Transverse colon (tissue), 4 donors: ENCODE measurements at places on chromosomes 4 and X.

DNA sequence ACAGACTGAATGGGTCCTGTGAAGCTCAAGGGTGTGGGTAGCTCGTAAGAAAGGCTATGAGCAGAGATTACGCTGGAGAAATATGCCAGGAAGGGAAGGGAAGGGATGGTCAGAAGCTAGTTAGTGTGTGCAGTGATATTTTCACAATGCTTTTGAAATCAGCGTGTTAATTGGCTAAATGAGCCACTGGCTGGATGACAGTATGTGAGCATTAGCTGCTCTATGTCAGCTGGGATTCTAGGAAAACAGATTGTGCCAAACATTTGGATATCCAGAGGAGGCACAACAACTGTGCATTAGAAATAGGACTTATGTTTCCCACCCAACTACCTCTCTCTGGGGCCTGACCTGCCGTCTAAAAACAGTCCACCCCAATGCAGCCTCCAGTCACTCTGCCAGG, 168.5 kb downstream of the DHRSX start:
- DNase-seq = no peak

GRCh38 chr4:2754848-2755819, 1.0 kb downstream of the TNIP2 start:
- DNase-seq = no peak

DNA sequence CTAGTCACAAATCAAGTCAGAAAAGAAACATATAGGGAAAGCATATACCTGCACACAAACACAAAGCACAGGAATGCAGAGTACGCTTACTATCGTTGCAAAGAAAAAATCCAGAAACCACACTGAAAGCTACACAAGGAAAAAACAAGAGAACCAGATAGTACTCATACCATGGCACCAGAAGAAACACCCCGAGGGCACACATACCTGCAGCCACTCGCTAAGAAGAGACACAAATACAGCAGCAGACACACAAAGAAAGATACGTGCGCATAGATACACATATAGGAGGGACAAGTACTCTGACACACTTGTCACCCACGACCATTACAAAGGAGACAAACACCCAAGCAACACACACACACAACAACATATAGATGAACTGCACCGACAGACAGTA, 1.4 kb upstream of the SLC38A5 start:
- DNase-seq = no peak

DNA sequence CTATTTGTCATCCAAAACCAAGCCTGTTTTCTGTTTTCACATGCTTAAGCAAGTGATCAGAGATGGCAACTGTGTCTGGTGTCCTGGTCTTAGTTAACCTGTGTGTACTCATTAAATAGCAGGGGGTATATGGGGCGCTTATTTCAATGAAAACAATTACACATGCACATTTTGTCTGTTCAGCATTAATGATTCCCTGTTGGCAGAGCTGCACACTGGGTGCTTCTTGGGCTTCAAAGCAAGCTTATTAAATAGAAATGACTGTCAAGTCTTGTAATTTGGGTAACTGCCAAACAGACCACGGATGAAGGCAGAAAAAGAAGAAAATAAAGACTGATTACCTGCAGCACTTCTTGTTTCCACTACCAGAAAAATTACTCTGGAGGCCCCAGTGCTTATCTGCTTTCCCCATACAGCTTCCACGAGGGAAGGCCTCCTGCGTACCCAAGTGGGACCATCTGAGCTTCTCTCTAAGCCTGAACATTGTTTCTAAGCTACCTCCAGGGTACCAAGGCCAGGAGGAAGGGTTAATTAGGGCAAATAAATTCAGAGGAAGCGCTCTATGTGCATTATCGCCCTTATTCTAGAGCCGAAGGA, 107.2 kb upstream of the TBL1X start:
- DNase-seq = no peak

DNA sequence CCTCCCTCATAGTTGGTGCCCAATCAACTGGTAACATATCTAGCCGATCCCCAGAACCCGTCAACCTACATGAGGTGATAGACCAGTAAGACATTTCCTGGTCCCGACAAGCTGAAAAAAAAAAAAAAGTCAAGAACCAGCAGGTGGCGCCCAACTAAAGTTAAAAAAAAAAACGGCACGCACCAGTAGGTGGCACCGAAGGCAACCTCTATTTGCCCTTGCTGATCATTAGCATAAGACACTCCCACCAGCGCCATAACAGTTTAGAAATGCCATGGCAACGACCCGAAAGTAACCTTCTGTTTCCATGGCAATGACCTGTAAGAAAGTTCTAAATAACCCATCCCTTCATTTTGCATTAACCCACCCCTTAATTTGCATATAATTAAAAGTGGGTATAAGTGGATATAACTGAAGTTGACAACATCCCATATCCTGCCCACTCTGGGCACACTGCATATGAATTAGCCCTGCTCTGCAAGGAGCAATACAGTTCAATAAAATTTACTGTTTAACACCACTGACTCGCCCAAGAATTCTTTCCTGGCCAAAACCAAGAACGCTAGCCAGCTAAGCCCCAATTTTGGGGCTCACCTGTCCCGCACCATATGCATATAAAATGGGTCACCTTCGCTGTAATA, 83.9 kb upstream of the SPANXB1 start:
- peak; percentile 8 for DNase-seq

DNA sequence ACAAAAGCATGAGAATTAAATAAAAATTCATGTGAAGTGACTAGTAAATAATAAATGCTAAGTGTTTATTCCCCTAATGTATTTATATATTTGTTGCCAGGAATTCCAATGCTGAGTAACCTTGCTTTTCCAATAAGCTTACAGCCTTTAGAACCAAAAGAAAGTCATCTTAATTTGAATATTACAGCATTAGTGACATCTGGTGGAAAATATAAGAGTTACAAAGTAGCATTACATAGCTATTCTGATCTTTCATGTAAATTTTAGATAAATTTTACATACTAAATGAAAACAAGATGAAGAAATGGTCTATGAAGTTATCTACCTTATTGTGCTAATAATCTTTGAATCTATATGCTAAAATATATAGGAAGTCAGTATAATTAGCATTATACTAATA, 10.4 kb downstream of the MAD2L1 start:
- DNase-seq = no peak

DNA sequence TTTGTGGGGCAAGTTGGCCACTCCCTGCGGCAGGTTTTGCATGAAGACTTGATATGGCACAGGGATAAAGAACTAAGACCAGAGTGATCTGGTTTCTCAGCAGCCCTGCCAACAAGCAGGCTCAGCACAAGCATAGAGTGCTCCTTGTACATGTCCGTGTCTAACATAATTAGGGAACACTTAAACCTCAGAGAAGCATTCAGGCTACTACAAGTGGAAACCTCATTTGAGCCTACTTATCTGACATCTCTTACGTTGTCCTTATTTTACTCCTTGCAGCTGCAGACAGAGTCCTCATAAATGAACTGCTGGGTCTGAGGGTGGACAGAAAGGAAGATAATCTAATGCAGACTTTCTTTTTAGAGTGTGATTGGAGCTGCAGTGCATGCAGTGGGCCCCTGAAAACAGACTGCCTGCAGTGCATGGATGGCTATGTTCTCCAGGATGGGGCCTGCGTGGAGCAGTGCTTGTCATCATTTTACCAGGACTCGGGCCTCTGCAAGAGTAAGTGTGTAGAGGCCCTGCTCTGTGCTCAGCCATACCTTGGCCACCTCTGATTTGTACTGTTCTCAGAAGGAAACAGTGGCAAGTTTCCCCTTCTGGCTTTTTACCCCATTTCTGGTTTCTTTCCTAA, 179.1 kb upstream of the ANXA3 start:
- no peak for DNase-seq
